ENCODE measurements at places on chromosomes 1 and 21.

- DNase-seq, result no peak
These were observed 23.1 kb upstream of the OR10J4 start for GRCh38 chr1:159408862-159409400.

- DNase-seq, result no peak
These were observed 147.8 kb downstream of the TNFSF18 start for GRCh38 chr1:172902861-172903381.

DNA sequence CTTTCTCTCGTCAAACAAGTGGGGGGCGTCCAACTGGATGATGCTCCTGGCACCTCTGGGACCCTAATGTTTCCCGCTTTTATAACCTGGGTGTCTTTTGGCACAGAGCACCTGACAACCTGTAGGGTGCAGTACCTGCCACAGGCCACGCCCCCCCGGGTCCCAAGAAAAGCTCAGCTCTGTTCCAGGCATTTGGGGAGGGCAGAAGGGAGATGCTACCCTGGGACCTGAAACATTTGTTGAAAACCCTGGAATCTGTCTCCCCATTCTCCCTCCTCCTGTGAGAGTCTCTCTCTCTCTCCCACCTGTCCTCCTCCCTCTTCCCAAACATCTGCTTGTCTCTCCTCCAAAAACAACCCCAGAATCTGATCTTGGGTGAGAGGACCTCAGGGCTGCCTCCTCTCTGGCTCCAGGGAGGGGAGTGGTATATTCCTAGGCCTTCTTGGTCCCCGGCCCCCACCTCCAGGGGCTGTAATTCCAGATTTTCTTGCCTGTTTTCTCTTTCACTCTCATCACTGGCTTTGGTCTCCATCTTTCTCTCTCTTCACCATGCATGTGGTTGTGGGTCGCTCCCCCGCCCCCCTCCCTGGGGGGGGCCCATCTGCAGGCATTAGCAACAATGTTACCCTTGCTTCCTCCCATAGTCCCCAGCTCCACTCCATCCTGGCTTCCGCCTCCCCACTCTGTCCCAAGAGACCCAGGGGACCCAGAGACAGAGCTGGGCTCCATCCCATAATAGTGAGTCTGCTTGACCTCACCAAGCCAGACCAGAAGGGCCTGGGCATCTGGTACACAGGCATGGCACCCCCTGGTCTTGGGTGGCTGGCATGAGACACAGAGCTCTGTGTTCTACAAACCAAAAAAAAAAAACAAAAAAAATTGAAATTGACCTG is 4.1 kb downstream of the AHDC1 start:
- peak; percentile 31 for DNase-seq

GRCh38 chr1:165883056-165883455 is 55.6 kb downstream of the UCK2 start:
- no peak for DNase-seq

- DNase-seq, result no peak
These were observed 19.8 kb downstream of the NENF start for GRCh38 chr1:212452323-212453155.

DNA sequence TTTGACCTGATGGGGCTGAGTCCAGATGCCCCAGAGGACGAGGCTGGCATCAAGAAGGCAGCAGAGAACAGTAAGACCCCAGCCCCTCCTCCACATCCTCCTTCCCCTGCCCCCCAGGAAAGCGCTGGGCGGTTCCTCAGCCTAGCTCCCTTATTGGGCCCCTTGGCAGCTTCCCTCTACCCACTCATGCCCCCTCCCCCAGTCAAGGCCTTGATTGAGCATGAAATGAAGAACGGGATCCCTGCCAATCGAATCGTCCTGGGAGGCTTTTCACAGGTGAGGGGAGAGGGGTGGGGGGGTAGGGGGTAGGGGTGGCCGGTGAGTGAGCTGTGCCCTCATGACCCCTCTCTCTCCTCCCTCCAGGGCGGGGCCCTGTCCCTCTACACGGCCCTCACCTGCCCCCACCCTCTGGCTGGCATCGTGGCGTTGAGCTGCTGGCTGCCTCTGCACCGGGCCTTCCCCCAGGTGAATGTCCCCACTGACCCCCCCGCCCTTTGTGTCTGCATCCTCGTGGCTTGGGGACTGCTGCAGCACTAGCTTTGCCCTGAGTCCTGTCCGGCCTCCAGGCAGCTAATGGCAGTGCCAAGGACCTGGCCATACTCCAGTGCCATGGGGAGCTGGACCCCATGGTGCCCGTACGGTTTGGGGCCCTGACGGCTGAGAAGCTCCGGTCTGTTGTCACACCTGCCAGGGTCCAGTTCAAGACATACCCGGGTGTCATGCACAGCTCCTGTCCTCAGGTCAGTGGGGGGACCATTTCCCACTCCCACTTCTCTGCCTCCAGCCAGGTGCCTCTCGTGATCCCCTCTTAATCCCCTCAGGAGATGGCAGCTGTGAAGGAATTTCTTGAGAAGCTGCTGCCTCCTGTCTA is 3.2 kb downstream of the LYPLA2 start:
- no peak for DNase-seq

DNA sequence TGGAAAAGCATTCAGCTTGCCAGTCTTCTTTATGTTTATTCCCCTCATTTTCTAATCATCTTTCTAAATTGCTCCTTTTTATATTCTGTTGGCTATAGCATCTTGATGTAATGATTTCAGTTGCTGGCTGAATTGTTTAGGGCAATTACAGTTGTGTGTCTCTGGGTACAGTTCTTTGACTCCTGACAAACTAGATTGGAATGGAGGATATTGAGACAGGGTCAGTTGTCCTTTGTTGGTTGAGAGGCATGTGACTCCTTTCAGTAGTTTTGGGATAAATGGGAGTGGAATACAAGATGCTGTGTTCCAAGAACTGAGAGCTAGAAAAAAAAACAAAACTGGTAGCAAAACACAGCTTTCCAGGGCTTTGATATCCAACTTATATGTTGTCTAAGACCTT is 1.5 kb downstream of the CENPF start:
- DNase-seq, result no peak
